ENCODE measurements at places on chromosomes 4 and X.
A peak's percentile ranks its signal among the peaks of the same experiment; 100 is the strongest.

DNA sequence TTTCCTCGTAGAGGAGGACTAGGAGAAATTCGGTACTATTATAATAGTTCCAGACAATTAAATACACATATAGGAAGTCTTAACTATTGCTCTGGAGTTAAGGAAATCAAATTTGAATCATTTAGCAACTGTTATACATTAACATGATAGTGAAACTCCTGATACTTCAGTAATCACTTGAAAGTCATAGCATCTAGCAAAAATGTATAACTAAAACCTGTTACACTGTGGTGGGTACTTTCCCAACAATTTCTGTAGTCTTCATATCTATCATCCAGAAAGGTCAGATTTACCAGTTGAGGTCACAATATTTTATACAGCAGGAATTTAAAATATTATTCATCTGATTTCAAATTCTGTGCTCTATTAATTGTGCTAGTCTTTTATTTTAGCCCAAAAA is 669.6 kb upstream of the PCDH10 start:
- no peak for DNase-seq

- no peak for DNase-seq
Measured at GRCh38 chrX:153769158-153769864, 5.3 kb downstream of the PLXNB3 start.

- peak; percentile 76 for DNase-seq
Measured at GRCh38 chr4:37603070-37603468, 83.1 kb downstream of the RELL1 start.

DNA sequence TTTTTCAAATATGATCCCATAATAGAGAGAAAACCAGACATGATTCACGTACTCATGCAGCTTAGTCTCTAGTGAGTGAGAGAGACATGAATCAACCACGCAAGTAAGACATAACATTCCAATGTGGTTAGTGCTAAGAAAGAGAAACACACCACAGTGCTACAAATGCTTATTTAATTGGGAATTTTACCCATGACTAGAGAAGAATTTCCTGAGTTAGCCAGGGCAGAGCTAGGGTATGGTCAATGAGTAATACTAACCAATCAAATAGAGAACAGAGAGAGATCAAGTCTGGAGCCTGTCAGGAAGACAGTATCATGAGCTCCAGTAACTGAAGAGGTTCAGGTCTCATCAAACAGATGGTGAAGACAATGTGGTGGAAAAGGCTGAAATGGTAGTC is 495.2 kb downstream of the PDGFC start:
- no peak for DNase-seq

- DNase-seq = no peak
Measured at GRCh38 chr4:76745240-76745639, 152.7 kb downstream of the SOWAHB start.

- no peak for DNase-seq
Measured at GRCh38 chrX:115173181-115173580, 16.0 kb upstream of the RBMXL3 start.

- DNase-seq = no peak
Measured at GRCh38 chr4:101290654-101291053, 56.7 kb downstream of the PPP3CA start.

DNA sequence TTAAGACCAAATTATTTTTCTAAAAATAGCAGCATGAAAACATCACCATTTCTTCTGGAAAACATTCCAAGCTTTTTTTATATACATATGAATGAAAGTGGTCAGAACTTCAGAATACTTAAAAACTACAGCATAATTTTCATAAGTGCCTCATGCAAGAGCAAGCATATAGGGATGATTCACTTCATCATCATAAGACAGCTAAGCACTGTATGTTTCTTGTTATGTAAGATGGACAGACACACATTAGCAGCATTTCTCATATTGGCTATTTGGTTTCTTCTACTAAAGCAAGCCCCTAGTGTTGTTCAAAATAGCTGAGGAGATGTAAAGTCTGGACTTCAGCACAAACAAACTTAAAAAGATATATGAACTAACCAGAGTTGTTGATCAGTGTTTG is 213.1 kb upstream of the NOCT start:
- no peak for DNase-seq

DNA sequence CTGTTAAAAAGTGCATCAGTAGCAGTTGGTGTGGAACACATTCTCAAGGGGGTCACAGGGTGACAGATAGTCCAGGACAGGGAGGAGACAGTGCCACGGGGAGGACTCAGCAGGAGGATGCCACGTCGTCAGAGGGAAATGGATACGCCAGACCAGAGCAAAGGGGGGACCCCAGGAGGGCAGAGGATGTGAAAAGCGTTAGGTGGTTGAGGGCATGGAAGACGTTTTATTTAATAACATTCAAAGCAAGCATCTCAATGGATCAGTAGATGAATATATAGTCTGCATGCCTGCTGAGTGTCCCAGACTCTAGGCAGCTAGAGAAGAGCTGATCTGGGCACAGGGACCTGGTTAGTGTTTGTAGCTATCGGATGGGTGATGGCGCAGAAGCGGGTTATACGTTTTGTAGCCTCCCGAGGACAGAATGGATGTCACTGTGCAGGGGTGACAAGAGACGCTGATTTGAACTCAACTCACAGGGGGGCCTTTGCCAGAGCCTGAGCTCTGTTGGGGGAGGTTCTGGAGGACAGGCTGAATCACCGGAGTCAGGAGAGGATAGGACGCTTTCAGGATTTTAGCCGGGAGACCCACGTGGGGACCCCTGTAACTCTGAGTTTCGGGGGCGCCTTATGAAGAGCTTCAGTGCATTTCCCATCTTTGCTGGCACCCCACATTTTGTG is 81.3 kb downstream of the STOX2 start:
- no peak for DNase-seq

DNA sequence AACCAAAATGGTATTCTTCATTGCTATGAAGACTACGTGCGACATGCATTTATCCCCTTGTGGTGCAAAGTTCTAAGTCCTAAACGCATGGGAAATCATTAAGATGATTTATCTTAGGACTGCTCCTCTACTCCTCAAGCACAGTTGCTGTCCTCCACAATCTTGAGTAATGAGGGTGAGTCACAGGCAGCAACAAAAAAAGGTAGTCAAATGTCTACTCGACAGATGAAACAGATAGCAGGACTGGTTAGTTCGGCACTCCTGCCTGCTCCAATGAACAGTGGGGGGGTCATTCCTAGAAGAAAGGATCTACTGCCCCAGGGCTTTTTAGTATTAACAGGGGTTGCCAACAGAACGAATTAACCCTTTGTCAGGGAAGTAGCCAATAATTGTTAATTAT is 233.7 kb upstream of the FGF13 start:
- DNase-seq = no peak
